Hippocampal formation (tissue), 2 donors: ENCODE measurements at places on chromosomes 12 and 14.

GRCh38 chr12:76337583-76337982 is 10.6 kb downstream of the BBS10 start:
- DNase-seq, result no peak

DNA sequence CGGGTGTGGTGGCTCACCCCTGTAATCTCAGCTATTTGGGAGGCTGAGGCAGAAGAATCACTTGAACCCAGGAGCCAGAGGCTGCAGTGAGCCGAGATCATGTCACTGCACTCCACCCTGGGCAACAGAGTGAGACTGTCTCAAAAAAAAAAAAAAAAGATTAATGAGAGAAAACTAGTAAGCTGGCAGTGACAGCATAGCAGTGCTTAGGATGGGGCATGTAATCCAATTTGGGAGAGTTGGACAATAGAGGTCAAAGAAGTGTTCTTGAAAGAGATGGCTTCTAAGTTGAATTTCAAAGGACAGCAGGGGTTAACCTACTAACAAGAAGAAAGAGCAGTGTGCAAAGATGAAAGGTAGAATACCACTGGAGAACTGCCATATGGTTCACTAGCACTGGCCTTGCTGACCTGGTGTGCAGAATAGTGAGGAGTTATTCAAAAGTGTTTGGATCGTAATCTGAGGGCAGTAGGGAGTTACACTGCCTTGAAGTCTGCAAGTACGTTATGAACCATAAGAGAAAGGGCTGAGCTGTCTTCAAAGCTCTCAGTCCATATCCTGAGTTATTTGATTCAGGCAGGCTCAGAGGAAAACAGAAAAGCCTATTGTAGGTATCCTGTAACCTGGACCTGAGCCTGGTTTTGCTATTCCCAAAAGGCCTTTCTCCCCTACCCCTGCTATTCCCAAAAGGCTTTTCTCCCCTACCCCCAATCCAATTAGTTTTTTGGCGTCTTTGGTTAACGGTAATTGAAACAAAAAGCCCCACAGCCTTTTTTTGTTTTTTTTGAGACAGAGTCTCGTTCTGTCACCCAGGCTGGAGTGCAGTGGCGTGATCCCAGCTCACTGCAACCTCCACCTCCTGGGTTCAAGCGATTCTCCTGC is 3.4 kb downstream of the XPOT start:
- DNase-seq, result no peak

DNA sequence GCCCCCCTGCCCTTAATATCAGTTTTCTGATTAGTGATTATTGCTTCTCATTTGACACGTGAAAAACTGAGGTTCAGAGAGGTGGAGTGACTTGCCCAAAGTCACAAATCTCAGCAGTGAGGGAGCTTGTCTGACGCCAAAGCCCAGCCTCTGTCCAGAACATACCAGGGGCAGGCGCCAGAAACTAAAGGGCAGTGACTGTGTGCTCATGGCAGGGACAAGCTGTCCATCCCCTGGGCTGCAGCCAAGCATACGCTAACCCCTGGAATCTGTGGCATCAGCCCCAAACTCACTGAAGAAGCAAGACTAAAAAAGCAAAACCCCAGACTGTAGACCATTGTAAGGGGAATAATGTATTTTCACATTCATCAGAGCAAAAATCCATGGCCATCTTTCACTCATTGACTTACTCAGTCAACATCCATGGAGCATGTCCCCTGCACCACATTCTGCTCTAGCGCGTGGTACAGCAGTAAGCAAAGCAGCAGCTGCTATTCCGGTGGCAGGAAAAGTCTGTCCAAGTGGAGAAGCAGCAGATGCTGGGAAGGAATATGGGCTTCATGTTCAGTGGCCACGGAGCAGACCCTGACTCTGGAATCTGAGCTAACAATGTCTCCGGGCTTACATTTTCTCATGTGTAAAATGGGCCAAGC is 1.5 kb upstream of the SERPINA4 start:
- DNase-seq, result no peak

- DNase-seq, result no peak
Observed at GRCh38 chr14:35234012-35234805, 58.0 kb upstream of the PSMA6 start.

GRCh38 chr12:56957229-56958052 is at the start of gene RDH16:
RDH16 (minus strand) TSS chr12:56957608; CDS start chr12:56957462, 146 bp downstream.
- DNase-seq, result no peak

DNA sequence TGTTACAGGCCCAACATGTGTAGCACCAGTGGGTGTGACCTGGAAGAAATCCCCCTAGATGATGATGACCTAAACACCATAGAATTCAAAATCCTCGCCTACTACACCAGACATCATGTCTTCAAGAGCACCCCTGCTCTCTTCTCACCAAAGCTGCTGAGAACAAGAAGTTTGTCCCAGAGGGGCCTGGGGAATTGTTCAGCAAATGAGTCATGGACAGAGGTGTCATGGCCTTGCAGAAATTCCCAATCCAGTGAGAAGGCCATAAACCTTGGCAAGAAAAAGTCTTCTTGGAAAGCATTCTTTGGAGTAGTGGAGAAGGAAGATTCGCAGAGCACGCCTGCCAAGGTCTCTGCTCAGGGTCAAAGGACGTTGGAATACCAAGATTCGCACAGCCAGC is 8.6 kb downstream of the BCL2L14 start:
- DNase-seq, result no peak
